ENCODE measurements at places on chromosomes 1 and 21.

GRCh38 chr1:242162140-242162539, 163.2 kb upstream of the MAP1LC3C start:
- DNase-seq, result no peak

GRCh38 chr1:228824366-228824765, 89.1 kb downstream of the RHOU start:
- no peak for DNase-seq

DNA sequence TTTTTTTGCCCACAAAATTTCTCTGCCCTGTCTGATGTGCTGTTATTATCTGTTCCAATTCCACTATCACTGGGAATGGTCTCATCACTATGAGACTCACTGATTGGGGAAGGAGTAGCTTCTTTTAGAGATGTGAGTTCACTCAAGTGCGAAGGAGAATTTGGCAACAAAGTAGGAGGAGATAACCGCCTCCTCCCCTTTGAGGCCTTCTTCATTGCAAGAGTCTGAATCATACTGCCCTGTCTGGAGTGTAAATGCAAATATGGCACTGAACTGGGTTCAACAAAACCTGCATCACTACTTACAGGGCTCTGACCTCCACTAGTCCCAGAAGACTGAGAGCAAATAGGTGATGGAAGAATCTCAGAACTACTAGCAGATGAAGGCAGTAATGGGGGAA, 83.4 kb downstream of the ASH1L start:
- DNase-seq, result no peak

GRCh38 chr21:14046401-14046800, 164.4 kb downstream of the LIPI start:
- no peak for DNase-seq

- no peak for DNase-seq
These were observed 206.3 kb downstream of the KIF26B start for GRCh38 chr1:245361065-245361464.

GRCh38 chr1:44826375-44827196, 16.5 kb downstream of the PTCH2 start:
- no peak for DNase-seq

- no peak for DNase-seq
These were observed 264.3 kb upstream of the PLD5 start for GRCh38 chr1:242788771-242789170.

- DNase-seq, result no peak
These were observed 5.2 kb downstream of the OLIG1 start for GRCh38 chr21:33075128-33075527.
